ENCODE measurements at places on chromosomes 6 and 20. TPM values are rescaled to one million over a fixed set of nuclear protein-coding genes. Genes with fewer than 3 reads are reported as not detected.

DAAM2 gene
- total RNA-seq = 1.3 TPM

RBM12 gene
- total RNA-seq = 43.2 TPM

ZSCAN9 gene
- total RNA-seq = 19.2 TPM

TMEM200A gene
- total RNA-seq = 17.1 TPM

SLC35F1 gene
- 0.34 TPM for total RNA-seq

LPIN3 gene
- total RNA-seq = 18.2 TPM

BMP5 gene
- total RNA-seq = not detected

PPDPF gene
- total RNA-seq = 114 TPM

ZBP1 gene
- 0.07 TPM for total RNA-seq

TMEM217 gene
- total RNA-seq = 4.0 TPM

LY6G5C gene
- total RNA-seq = not detected

NKX2-2 gene
- not detected for total RNA-seq

SLC17A4 gene
- total RNA-seq = not detected

- no peak for DNase-seq
Observed at GRCh38 chr20:55273149-55273548, 732.2 kb downstream of the CBLN4 start.

DNA sequence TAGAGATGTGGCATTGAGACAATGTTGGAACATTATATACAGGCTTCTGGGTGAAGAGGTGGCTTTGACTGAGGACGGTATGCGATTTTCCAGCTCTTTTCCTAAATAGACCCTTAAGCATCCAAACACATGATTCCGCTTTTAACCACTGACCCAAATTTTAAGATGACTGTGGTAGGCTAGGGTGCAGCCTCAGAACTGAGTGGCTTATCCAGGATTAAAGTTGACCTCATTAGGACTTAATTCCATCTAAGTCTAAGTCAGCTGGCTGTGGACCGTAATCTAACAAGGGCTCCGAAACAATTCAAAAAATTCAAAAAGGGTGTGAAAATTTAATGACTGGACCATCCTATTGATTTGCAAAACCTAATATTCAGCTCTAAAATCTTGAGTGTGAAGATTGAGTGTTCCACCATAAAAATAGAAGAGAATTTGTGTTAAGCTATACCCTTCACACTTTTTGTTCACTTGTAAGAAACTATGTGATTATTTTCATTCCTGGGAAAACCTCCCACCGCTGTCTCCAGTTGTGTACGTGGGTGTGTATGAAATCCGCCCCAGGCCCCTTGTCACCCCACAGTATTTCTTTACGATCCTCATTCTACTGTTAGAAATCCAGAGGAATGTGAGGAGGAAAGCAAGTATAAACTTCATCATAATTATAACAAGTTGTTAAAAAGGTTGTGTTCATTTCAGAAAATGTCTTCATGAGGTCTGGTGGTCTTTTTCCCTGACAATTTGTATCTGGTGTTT lies 2.7 kb downstream of the PCMTD2 start:
- no peak for DNase-seq

GRCh38 chr20:39036011-39036410 lies 73.9 kb downstream of the DHX35 start:
- no peak for DNase-seq

DNA sequence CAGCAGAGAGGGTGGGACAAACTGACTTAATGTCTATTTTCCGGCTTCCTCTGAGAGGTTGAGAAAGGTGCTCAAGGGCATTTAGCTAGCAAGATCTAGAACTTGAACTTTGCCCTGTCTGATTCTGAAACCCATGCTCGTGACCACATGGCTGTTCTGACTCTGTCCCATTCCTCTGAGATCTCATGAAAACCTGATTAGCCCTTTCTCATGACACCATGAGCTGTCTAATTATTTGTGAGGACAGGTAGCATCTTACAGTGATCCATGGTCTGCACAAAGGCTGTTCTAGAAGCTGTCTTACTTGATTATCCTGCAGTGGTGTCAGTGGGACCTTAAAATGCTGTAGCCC lies 89.6 kb upstream of the TOX2 start:
- no peak for DNase-seq

- no peak for DNase-seq
Observed at GRCh38 chr20:22216984-22217383, 367.4 kb downstream of the FOXA2 start.

DNA sequence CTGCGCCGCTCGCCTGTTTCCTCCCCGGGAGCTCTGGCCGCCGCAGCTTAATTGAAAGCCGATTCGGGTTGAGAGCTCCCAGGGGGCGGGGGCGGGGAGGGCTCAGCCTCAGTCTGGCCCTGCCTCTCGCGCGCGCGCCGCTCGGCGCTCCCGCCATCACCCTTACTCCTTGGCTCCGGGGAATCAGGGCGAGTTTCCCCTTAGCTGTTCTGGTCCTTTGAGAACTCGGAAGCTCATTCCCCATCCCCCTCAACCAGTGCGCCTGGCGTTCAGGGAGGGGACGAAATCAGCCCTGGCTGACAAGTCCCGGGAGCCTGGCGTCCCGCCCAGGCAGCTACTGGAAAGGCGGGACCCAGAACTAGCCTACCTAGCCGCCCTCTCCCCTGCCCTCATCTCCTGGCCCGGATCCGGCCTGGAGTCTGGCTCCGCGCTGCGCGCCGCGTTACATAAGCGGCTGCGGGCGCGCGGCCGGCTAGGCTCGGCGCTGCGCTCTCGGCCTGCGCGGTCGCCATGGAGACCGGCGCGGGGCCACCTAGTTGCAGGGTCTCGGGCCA lies 2.8 kb downstream of the SLC12A5 start:
- no peak for DNase-seq

DNA sequence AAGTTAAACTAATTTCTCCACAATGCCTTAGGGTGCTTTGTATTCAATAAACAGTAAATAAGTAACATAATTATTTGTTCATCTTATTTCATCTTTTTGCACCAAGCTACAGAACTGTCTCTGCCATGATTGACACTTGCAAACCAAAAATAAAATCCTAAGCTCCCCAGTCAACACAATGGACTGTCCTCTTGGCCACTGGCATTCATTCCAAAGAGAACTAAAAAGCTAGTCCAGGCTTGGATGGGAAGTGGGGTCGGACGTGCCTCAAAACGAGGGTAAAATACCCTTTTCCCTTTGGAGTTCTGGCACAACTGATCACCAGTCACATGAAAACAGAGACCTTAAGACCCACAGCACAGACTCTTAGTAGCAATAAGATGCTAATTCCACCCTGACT lies 66.4 kb upstream of the THBS2 start:
- DNase-seq = no peak

DNA sequence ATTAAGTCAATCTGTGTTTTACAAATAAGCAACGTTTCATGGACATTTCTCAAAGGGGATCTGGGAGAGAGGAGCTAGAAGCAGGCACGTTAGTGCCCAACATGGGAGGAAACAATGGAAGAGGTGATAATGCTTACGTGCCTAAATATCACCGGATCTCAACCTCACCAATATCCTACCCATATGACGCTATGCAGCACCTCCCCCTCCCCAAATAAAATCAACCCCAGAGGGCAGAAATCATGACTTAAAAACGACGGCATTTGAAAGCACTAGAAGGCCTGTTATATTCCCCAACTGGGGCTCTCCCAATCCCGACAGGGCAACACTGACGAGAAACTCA lies 425 bp downstream of the HBS1L start:
- no peak for DNase-seq

DNA sequence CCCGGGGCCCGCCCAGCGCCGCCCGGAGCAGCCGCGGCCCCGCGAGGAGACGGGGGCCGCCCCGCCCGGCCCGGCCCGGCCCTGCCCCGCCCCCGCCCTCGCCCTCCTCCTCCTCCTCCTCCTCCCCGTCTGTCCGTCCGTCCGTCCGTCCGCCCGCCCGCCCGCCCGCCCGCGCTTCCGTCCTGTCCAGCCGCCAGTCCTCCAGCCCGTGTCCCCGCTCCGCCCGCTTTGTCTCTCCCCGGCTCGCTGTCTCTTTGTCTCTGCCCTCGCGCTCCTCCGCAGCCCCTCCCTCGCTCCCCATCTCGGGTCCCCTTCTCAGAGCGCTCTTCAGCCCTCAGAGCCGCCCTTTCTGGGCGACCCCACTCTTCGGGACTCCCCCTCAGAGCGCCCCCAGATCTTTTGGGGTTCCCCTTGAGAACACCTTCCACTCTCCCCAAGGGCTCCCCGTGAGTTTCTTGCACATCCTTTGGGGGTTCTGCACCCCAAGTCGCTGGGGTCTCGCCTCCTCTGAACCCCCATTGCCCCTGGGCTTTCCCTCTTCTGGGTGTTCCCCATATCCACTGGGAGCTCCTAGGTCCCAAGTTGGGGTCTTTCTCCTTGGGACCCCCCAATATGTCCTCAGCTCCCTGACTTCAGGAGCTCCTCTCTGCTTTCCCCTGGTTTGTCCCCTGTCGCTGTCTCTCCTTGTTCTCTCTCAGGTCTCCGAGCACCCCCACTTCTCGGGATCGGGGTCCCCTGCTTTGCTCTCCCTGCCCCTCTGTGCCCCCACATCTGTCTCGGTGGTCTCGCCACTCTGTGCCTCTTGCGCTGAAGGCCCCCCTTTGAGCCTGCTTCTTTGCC lies 79.5 kb upstream of the MYL9 start:
- DNase-seq = no peak

DNA sequence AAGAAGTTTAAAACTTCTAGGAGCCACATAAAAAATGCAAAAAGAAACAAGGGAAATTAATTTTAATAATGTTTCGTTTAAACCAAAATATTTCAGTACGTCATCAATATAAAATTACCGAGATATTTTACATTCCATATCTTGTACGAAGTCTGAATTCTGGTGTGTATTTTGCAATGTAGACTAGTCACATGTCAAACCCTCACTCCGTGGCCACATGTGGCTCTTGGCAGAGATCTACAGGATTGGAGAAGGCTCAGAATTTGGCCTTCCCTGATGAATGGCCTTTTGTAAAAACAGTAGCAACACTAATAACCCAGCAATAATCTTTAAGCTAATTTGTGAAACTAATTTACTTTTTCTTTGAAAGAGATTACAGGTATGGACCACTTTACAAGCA lies 217.1 kb downstream of the PRL start:
- DNase-seq = no peak

GRCh38 chr6:24504649-24505586 lies 10.1 kb downstream of the ALDH5A1 start:
- DNase-seq = no peak

GRCh38 chr20:20273286-20273685 lies 94.6 kb upstream of the INSM1 start:
- DNase-seq = no peak

GRCh38 chr6:17278289-17279063 lies 2.7 kb upstream of the RBM24 start:
- peak; percentile 19 for DNase-seq

- DNase-seq = no peak
Observed at GRCh38 chr6:70507161-70507560, 59.6 kb upstream of the SDHAF4 start.

DNA sequence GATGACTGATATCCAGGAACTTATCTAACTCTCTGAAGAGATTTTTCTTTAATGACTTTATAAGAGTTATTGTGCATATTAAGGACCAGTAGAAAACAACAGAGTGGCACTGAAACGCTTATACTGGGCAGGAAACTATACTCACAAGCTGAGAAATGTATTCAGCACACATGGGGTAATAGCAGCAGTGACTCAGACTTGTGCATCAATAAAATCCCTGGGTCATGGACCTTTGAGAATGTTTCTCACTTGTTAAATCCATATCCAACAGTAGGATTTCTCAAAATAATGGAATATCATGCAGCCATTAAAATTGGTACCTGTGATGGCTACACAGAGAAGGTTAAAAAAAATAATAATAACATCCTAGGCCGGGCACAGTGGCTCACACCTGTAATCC lies 219.5 kb downstream of the BTBD9 start:
- no peak for DNase-seq

- DNase-seq = no peak
Observed at GRCh38 chr20:61989741-61990140, 75.9 kb downstream of the TAF4 start.

DNA sequence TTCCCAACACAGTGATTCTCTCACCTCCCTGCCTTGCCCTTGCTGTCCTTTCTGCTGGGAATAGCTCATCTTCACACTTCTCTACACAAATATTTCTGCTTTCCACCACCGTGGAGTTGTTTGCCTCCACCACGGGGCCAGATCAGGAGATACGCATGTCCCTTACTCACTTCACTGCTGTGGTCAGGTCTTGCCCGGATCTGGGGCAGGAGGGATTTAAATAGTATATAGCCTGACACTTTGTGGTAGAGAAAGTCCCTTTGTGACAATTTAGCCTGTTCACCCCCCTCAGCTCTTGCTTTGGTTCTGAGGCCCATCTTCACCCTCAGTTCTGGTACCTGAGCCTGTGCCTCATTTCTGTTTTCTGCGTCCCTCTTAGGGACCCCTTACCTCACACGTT lies 92.6 kb upstream of the PREP start:
- DNase-seq = no peak

GRCh38 chr6:31651602-31652191 lies 764 bp downstream of the BAG6 start:
- DNase-seq = peak; percentile 31

GRCh38 chr20:59413326-59413865 lies 113.0 kb downstream of the EDN3 start:
- DNase-seq = no peak

- no peak for DNase-seq
Observed at GRCh38 chr6:138467901-138468300, 31.4 kb downstream of the NHSL1 start.

DNA sequence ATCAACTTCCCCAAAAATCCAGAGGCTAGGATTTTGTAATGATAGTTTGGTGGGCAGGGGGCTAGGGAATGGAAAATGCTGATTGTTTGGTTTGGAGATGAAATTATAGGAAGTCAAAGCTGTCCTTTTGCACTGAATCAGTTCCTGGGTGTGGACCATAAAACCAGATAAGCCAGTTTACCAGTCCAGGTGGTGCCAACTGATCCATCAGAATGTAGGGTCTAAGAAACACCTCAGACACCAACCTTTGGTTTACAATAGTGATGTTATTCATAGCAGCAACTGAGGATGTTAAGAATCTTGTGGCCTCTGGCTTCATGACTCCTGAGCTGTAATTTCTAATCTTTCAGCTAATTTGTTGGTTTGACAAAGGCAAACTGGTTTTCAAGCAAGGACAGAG lies 496.6 kb upstream of the EPHA7 start:
- DNase-seq = no peak

GRCh38 chr6:80433010-80433672 lies 326.7 kb downstream of the BCKDHB start:
- no peak for DNase-seq

DNA sequence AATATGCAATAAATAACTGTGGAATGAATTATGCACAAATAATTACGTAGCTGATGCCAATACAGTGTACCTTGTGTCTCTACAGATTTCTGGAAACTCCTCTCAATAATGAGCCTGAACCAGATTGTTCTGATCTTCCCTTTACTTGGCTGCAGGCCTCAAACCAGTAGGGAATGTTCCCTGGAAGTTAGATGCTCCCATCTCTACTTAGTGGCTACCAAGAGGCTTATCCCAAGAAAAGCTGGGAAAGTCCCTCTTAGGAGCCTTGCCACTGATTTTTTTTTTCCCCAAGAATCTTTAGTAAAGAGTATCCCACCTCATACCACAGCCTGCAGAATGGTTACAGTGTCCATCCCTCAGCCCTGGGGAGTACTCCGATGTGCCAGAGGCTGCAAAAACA lies 702.1 kb downstream of the RFPL4B start:
- no peak for DNase-seq

- no peak for DNase-seq
Observed at GRCh38 chr20:33233129-33233774, 2.5 kb upstream of the BPIFA1 start.

- no peak for DNase-seq
Observed at GRCh38 chr20:8287340-8287739, 155.3 kb downstream of the PLCB1 start.

Data from kidney epithelial cell (primary cell).